ENCODE measurements at places on chromosomes 4 and X. TPM values are rescaled to one million over a fixed set of nuclear protein-coding genes. Genes with fewer than 3 reads are reported as not detected.
A peak's percentile ranks its signal among the peaks of the same experiment; 100 is the strongest.

DNA sequence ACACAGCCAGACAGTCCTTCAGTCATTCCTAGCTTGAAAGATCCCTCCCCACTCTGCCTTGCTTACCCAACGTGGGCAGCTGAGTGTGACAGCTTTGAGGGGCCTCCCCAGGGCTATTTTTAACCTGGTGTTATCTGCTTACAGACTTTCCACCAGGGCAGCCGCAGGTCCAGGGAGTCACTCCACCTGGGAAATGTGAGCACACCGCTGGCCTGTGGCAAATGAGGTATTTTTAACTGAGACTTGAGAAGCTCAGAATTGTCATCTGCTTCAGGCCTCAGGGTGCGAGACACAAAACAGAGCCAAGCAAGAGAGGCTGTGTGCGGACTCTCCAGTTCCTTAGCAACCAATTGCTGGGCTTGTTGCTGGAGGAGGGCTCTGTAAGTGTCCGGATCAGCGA is 13.0 kb downstream of the CORIN start:
- peak; percentile 23 for DNase-seq
- no peaks in the 10 kb centered on the region for H3K36me3 ChIP-seq
- H3K27me3 ChIP-seq, result peaks cover 8% of the 10 kb centered on the region
- no peaks in the 10 kb centered on the region for H3K4me1 ChIP-seq
- H3K4me3 ChIP-seq, result no peak overlapping the region

Gene SPATA18
- total RNA-seq, result not detected

- H3K27me3 ChIP-seq, result peaks cover 4% of the 10 kb centered on the region
- no peak for DNase-seq
- no peak overlapping the region for H3K27ac ChIP-seq
- H3K36me3 ChIP-seq, result no peaks in the 10 kb centered on the region
- H3K4me3 ChIP-seq, result no peak overlapping the region
Measured at GRCh38 chrX:72020204-72020603, 109.6 kb downstream of the NHSL2 start.

GRCh38 chr4:75180790-75181776 is 248.2 kb downstream of the PARM1 start:
- no peak for DNase-seq
- H3K36me3 ChIP-seq, result no peaks in the 10 kb centered on the region
- H3K4me3 ChIP-seq, result no peak overlapping the region
- H3K27me3 ChIP-seq, result no peaks in the 10 kb centered on the region
- H3K4me1 ChIP-seq, result no peaks in the 10 kb centered on the region

Gene PCDH7
- not detected for total RNA-seq

GRCh38 chr4:41199788-41200187 is 14.6 kb downstream of the APBB2 start:
- DNase-seq, result no peak
- peaks cover 17% of the 10 kb centered on the region for H3K27me3 ChIP-seq
- no peak overlapping the region for H3K4me3 ChIP-seq
- no peaks in the 10 kb centered on the region for H3K36me3 ChIP-seq
- H3K4me1 ChIP-seq, result no peaks in the 10 kb centered on the region

- peaks cover 38% of the 10 kb centered on the region for H3K4me1 ChIP-seq
- H3K27me3 ChIP-seq, result peaks cover 24% of the 10 kb centered on the region
- no peaks in the 10 kb centered on the region for H3K36me3 ChIP-seq
- no peak overlapping the region for H3K27ac ChIP-seq
- no peak for DNase-seq
- no peak overlapping the region for H3K4me3 ChIP-seq
Measured at GRCh38 chr4:629636-629914, 4.2 kb downstream of the PDE6B start.

DNA sequence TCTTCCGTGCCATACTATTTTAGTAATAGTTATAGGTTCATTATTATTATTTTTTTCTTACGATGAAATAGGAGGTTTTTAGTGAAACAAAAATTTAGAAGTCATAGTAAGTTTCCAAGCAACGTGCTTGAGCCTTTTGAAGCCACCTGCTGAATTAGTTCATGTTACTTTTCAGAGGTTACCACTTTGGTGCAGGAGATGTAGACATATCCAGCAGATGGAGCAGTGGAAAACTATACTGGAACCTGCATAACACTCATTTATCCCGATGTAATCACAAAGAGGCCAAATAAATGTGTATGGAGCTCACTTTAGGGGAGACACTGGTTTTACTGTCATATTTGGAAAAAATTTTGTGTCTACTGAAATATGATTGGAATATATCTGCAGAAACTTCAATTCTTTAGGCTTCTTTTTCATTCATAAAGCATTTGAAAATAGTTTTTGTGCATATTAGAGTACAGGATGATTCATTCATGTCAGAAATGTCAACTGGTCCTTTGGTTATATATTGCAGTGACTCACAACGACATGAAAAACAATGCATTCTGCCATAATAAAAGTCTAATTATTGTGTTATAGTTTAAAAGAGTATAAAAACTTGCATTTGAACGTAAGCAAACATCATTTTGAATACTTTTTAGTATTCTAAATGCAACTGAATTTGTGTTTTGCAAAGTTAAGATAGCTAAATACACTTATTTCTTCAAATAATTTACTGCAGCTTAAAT is 2182.9 kb upstream of the TENM3 start:
- H3K4me1 ChIP-seq, result no peaks in the 10 kb centered on the region
- no peak for DNase-seq
- no peak overlapping the region for H3K4me3 ChIP-seq

Gene TLR2
- total RNA-seq, result 0.22 TPM

Gene SUPT20HL2
- total RNA-seq, result not detected

Gene NKX6-1
- not detected for total RNA-seq

DNA sequence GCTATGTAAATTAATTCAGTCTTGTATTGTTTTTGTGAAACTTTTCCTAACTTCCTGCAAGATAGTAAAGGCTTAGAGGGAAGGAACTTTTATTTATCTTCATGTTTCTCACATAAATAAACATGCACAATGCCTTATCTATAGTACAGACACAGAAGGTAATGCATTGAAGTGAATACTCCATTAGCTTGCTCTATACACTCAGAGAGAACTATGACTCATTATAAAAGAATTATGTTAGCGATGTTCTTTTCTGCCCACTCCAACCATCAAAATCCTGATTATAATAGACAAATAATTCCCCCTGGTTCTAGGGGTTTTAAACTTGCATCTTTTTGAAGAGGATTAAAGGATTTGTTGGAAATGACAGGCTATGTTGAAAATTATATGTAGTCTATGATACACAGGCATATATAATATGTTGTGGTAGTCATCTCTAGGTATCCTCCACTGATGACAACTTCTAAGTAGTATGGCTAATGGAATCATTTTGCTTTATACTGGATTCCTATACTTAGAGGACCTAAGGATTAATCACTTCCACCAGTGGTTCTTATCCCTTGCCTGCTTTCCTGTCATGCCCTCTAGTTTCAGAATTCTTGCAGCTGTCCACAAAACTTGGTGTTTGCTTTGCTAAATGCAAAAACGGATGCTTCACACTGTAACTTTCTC is 115.7 kb downstream of the NDST4 start:
- no peaks in the 10 kb centered on the region for H3K4me1 ChIP-seq
- no peak overlapping the region for H3K4me3 ChIP-seq
- no peak for DNase-seq
- H3K27me3 ChIP-seq, result no peaks in the 10 kb centered on the region
- no peaks in the 10 kb centered on the region for H3K36me3 ChIP-seq
- no peak overlapping the region for H3K27ac ChIP-seq

Gene STS
- 0.73 TPM for total RNA-seq

- no peak overlapping the region for H3K27ac ChIP-seq
- no peaks in the 10 kb centered on the region for H3K27me3 ChIP-seq
- H3K4me3 ChIP-seq, result no peak overlapping the region
- DNase-seq, result no peak
- H3K4me1 ChIP-seq, result no peaks in the 10 kb centered on the region
Measured at GRCh38 chr4:75107755-75108612, 175.1 kb downstream of the PARM1 start.

GRCh38 chr4:10108818-10109783 is 7.5 kb downstream of the WDR1 start:
- H3K36me3 ChIP-seq, result peaks cover 95% of the 10 kb centered on the region
- DNase-seq, result no peak
- H3K27ac ChIP-seq, result no peak overlapping the region
- peaks cover 33% of the 10 kb centered on the region for H3K4me1 ChIP-seq
- H3K27me3 ChIP-seq, result no peaks in the 10 kb centered on the region
- H3K4me3 ChIP-seq, result no peak overlapping the region

Gene MSX1
- 6.3 TPM for total RNA-seq

GRCh38 chr4:180741703-180742102 is 1501.5 kb upstream of the TENM3 start:
- no peaks in the 10 kb centered on the region for H3K4me1 ChIP-seq
- no peaks in the 10 kb centered on the region for H3K27me3 ChIP-seq
- no peaks in the 10 kb centered on the region for H3K36me3 ChIP-seq
- DNase-seq, result no peak

DNA sequence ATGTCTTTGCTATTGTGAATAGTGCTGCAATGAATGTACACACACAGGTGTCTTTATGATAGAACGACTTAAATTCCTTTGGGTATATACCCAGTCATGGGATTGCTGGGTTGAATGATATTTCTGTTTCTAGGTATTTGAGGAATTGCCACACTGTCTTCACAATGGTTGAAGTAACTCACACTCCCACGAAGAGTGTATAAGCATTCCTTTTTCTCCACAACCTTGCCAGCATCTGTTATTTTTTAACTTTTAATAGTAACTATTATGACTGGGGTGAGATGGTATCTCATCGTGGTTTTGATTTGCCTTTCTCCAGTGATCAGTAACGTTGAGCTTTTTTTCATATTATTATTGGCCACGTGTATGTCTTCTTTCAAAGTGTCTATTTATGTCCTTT is 17.6 kb upstream of the DCUN1D4 start:
- H3K36me3 ChIP-seq, result no peaks in the 10 kb centered on the region
- no peak for DNase-seq
- H3K27me3 ChIP-seq, result no peaks in the 10 kb centered on the region
- H3K4me1 ChIP-seq, result no peaks in the 10 kb centered on the region
- no peak overlapping the region for H3K27ac ChIP-seq

DNA sequence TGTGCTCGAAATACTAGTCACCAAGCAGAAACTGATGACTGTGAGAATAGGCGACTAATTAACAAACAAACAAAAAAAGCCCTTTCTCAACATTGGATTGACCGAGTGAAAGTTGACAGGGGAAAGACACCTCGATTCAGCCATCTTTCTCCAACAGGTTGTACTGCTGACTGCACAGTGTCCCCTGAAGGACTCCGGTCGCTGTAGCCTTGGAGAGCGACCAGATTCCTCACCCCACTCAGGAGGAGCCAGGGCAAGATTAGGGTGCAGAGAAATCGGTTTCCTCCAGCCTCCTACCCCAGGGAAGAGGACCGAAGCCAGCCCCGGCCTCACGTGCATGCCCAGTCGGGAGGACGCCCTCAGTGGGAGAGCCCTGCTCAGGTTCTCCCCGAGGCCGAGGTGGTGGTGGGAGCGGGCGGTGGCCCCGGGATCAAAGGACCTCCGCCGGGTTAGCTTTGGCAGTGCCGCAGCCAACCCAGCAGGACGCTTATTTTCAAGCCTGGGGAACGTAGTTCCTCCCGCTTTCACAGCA is 1.1 kb upstream of the RAP1GDS1 start:
- peak; percentile 23 for DNase-seq
- peak overlapping the region; percentile 79 for H3K4me3 ChIP-seq
- peak overlapping the region; percentile 93 for H3K27ac ChIP-seq
- peaks cover 15% of the 10 kb centered on the region for H3K4me1 ChIP-seq
- H3K27me3 ChIP-seq, result no peaks in the 10 kb centered on the region
- peaks cover 4% of the 10 kb centered on the region for H3K36me3 ChIP-seq

- H3K4me3 ChIP-seq, result no peak overlapping the region
- H3K4me1 ChIP-seq, result no peaks in the 10 kb centered on the region
- H3K27ac ChIP-seq, result no peak overlapping the region
Measured at GRCh38 chrX:74234818-74235217, 69.2 kb upstream of the ZCCHC13 start.

Gene PABPC1L2A
- total RNA-seq, result not detected

Gene CXCL9
- not detected for total RNA-seq

GRCh38 chr4:41465146-41465761 is 72.7 kb upstream of the LIMCH1 start:
- no peak overlapping the region for H3K27ac ChIP-seq
- no peaks in the 10 kb centered on the region for H3K4me1 ChIP-seq

DNA sequence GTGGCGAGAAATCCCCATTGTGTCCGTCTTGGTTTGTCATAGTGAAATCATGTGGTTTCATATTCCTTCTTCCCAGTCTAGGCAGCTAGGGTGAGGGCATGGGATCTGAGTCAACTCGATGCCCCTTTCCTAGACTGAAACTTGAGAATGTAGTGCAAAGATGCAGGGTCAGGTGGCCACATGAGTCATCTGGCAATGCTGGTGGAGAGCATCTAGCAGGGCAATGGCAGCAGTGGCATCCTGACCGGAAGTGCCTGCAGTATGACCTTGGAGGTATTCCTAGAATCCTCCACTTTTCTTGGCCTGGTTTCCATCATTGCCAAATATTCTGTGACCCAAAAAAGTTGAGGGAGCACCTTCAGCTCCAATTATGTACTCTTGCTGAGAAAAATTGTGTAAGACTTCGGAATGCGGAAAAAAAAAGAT is 39.1 kb upstream of the TMEM184C start:
- no peak overlapping the region for H3K4me3 ChIP-seq
- H3K36me3 ChIP-seq, result no peaks in the 10 kb centered on the region
- no peak for DNase-seq
- H3K4me1 ChIP-seq, result peaks cover 2% of the 10 kb centered on the region
- no peaks in the 10 kb centered on the region for H3K27me3 ChIP-seq

- DNase-seq, result no peak
- no peaks in the 10 kb centered on the region for H3K27me3 ChIP-seq
- H3K4me1 ChIP-seq, result no peaks in the 10 kb centered on the region
- no peak overlapping the region for H3K4me3 ChIP-seq
Measured at GRCh38 chr4:141569141-141569540, 67.2 kb upstream of the IL15 start.

- no peak overlapping the region for H3K27ac ChIP-seq
- no peaks in the 10 kb centered on the region for H3K36me3 ChIP-seq
- H3K27me3 ChIP-seq, result no peaks in the 10 kb centered on the region
- no peak overlapping the region for H3K4me3 ChIP-seq
- DNase-seq, result no peak
Measured at GRCh38 chr4:165723051-165723795, 149.8 kb upstream of the TLL1 start.

DNA sequence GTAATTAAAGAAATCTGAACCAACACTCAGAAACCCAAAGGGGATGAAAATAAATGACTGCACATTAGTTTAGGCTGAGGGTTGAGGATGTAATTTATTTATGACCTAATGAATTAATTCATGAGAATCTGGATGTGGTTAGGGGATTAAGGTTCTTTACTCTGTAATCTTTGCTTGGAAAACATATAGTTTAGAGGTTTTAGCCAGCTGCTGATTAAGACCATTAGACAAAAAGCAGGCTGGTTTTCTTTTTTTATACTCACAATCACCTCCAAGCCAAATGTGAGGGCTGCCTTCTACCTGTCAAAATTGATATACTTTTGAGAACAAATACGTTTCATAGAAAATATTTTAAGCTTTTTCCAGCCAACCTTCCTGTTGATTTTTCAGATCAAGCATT is 2705.8 kb downstream of the PCDH7 start:
- H3K27ac ChIP-seq, result no peak overlapping the region
- H3K4me3 ChIP-seq, result no peak overlapping the region
- no peaks in the 10 kb centered on the region for H3K27me3 ChIP-seq
- no peaks in the 10 kb centered on the region for H3K36me3 ChIP-seq

- H3K4me3 ChIP-seq, result no peak overlapping the region
- H3K27me3 ChIP-seq, result no peaks in the 10 kb centered on the region
- no peaks in the 10 kb centered on the region for H3K36me3 ChIP-seq
- H3K27ac ChIP-seq, result no peak overlapping the region
Measured at GRCh38 chrX:128020701-128021100, 31.5 kb downstream of the ACTRT1 start.

Measured in K562 (cell line).